ENCODE measurements at places on chromosomes 5 and 9.

DNA sequence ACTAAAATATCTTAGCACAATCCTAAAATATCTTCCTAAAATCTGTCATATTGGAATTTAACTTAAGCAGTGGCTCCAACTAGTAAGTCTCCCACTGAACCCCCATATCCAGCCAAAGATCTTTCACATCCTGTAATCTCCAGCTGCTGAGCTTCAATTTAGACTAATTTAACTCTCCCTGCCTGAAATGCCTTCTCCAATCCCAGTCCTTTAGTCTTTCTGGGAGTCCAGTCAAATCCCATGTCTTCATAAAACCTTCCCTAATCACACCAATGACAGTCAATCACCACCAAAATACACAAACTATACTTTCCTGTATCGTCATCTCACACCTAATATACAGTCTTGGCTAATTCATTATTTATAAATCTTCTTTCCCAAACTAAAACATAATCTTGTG lies 607 bp upstream of the KLHL3 start:
- no peak for DNase-seq

- no peak for DNase-seq
These were observed 70.0 kb downstream of the KLHL3 start for GRCh38 chr5:137665678-137666460.

DNA sequence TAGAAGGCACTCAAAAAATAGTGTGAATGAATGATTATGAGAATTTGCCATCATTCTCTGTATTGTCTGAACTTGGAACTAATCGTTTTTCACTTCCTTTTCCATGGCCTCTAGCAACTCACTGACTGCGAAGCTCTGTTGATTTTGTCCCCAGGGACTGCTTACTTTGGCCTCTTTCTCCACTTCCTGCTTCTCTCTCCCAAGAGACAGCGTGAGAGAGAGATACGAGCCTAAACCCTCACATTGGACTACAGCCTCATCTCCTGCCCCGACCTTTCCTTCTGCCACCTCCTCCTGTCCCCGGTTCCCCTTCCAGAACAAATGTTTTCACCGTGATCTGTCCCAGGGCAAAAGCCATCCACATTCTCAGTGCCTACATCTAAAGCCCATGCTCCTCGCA lies 300.8 kb upstream of the PANK3 start:
- no peak for DNase-seq

DNA sequence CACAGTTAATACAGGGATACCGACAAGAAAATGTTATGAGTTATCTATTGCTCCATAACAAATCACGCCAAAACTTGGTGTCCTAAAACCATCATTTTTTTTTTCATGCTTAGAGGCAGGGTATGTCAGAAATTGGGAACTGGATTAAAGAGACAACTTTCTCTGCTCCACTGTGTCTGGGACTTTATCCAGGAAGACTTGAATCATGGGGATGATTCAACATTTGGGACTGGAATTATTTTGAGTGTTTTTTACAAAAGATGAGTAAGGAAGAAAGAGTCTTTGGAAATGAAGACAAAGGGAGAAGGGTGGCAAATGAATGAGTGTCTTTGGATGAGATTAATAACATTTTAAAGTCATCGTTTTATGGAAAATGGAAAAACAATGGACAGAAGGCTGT lies 1883.7 kb upstream of the C9orf72 start:
- no peak for DNase-seq

DNA sequence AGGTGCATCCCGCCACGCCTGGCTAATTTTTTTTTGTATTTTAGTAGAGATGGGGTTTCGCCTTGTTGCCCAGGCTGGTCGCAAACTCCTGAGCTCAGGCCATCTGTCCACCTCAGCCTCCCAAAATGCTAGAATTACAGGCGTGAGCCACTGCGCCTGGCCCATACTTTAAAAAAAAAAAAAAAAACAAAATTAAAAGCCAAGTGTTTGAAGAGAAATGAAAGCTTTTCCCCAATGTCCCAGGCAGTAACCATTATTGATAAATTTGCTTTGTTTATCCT lies 9.5 kb downstream of the PRRC2B start:
- no peak for DNase-seq

- DNase-seq = no peak
These were observed 22.6 kb downstream of the SLC36A1 start for GRCh38 chr5:151469992-151470391.

DNA sequence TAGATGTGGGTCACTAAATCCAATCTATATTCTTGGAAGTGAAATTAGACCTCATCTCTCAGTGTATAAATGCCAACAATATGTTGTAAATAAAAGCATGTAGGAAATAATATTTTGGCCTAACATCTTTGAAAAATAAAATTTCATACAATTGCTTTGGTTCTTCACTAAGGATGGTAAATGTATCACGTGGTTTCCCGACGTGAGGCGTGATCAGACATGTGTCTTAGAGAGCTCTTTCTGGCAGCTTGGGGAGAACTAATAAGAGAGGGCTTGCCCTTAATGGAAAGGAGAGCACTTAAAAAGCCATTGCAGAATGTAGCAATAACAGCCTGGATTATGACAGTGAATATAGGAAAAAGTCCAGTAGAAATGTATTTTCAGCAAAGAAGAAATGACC lies 602.6 kb downstream of the CDH12 start:
- DNase-seq = no peak

GRCh38 chr5:143182901-143183820 lies 220.3 kb downstream of the NR3C1 start:
- DNase-seq = no peak

DNA sequence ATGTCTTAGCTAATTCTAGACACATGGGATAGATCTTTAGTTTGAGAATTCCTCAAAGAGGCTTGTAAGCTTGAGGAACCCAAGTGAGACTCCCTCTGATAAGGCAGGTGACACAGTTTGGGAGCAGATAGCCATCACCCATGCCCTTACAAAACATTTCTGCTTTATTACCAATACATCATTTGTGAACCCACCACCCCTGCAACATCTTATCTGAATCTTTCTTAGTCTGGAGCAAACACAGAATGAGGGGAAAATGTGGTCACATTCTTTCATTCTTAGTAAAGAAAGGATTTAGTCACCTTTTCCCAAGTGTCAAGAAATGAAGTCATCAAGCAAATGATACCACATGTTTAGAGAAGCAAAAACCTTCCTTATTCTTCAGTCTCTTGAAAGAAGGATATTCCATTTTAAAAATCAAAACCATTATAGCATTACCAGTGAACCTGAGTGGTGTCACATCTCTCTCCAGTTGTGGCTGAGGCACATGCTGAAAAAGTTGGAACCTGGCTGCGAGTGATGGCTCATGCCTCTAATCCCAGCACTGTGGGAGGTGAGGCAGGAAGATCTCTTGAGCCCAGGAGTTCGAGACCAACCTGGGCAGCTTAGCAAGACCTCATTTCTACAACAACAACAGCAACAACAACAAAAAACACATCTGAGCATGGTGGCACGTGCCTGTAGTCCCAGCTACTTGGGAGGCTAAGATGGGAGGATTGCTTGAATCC lies 65.9 kb downstream of the PRKACG start:
- no peak for DNase-seq

DNA sequence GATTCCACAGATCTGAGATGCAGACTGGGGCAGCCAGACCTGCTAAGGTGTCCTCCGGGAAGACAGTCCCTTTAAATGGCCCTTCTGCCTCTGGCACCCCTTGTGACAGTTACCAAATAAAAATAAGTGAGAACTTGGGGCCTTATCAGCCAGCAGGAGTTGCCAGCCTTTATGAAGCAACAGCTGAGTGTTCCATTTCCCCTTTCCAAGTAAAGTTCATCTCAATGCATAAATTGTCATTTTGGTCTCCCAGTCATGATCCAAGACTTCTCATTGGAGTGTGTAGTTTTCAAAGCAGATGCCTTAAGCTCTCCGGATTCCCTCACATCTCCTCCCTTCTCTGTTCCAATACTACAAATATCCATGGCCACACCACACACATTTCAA lies 4.1 kb downstream of the PTCH1 start:
- DNase-seq = no peak

- no peak for DNase-seq
These were observed 34.6 kb upstream of the JADE2 start for GRCh38 chr5:134490925-134491271.

DNA sequence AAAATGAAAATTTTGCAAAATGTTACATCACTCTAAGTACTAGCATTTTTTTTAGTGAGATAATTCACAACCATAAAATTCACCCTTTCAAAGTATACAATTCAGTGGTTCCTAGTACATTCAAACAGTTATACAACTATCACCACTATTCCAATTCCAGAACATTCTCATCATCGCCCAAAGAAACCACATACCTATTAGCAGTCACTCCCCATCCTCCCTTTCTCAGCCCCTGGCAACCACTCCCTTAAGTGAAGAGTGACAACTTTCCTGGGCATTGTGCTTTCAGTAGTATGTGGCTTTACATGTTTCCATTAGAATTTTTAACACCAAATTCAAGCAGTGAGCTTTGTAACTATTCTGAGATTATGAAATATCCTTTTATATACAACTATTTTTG lies 81.4 kb downstream of the RASEF start:
- no peak for DNase-seq

DNA sequence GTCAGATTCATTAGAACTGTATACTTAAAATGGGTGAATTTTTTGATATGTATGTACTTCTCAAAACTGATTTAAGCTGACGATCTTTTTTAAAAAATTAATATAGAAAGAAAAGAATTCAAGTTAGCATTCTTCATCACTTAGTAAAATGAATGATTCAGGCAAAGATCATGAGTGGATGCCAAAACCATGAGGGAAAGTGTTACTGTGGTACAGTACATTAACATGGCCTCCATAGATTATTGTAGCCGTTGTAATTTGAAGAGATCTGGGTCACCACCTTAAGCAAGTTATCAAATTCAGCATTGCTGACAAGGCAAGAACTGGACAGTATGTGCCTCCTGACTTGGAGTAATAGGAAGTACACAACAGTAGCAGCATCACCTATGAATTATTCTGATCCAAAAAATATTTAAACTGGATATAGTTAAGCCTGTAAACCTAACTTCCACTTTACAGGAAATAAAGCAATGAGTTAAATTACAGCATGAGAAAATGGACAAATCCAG lies 29.7 kb downstream of the C9orf85 start:
- DNase-seq = no peak

GRCh38 chr5:126811515-126812198 lies 34.7 kb downstream of the LMNB1 start:
- DNase-seq = peak; percentile 4

- DNase-seq = peak; percentile 77
These were observed 6.3 kb upstream of the KCNIP1 start for GRCh38 chr5:170497311-170498038.

DNA sequence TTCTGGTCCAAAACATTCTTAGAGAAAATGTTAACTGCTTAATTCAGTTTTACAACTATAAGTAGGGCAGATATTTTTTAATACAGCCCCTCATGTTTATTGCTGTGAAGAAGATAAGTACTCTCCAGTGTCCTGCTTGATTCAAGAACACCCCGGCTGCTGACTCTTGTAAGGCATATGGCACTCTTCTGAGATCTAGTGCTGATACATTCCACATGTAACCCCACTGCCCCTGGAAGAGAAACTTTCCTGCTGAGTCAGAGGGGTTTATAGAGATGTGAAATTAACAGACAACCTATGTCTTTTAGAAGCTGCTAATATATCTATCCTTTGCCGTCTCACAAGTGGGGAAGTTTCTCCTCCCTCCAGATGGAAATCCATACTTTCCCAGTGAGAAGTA lies 1.0 kb upstream of the MINAR2 start:
- DNase-seq = no peak

- DNase-seq = no peak
These were observed 38.9 kb downstream of the AGTPBP1 start for GRCh38 chr9:85702726-85703289.

- no peak for DNase-seq
These were observed 34.8 kb upstream of the PANK3 start for GRCh38 chr5:168613996-168614395.

- DNase-seq = no peak
These were observed 123.0 kb upstream of the CNTLN start for GRCh38 chr9:17011880-17012279.

DNA sequence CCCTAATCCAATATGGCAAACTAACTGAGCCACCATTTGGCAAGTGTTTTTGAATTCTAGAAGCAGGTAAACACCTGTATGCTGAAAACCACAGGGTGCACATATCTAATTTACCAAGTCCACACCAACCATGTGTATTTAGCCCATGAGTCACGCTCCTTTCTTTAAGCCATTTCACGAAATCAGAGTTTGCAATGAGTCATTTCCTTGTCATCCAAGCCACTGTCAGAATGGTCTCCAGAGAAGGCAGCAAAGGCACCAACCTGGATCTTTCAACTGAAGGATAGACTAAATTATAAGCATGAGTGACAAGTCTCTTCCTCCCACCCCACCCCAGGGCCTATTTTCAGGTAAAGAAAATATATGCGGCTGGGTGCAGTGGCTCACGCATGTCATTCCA lies 110.0 kb downstream of the PAX5 start:
- DNase-seq = peak; percentile 28

DNA sequence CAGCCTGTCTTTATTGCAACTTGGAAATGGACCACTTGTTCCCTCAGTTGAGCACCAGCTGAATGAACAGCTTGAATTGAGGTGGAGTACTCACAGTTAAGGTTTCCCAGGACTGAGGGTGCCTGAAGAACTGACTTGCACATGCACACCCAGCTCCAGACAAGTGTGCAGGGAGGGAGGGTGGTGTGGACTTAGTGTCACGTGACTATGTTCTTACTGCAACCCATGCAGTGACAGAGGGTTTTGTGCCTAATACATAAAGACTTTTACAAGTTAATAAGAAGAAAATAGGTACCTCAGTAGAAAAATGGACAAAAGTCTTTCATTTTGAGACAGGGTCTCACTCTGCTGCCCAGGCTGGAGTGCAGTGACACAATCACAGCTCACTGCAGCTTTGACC lies 18.0 kb downstream of the BARX1 start:
- DNase-seq = no peak

- DNase-seq = no peak
These were observed 77.1 kb downstream of the RMI1 start for GRCh38 chr9:84057662-84058061.

- no peak for DNase-seq
These were observed 144.9 kb upstream of the CD180 start for GRCh38 chr5:67341478-67341877.

DNA sequence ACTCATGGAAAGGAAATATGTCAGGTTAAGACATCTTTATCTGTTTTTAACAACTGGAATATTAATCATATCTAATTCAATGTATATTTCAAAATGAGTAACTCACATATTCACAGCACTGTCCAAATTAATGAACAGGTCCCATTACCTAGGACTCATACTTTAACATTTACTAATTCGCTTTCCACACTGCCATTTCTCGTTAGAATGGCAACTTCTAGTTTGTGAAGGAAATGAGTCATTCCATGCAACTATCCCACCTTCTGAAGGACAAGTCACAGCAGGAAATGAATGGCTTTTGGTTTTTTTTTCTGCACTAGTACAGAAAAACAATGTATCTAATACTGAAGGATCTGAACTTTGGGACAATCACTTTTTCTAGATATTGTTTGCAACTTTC lies 24.6 kb upstream of the IFNK start:
- no peak for DNase-seq
